ENCODE measurements at places on chromosomes 6 and 20.

DNA sequence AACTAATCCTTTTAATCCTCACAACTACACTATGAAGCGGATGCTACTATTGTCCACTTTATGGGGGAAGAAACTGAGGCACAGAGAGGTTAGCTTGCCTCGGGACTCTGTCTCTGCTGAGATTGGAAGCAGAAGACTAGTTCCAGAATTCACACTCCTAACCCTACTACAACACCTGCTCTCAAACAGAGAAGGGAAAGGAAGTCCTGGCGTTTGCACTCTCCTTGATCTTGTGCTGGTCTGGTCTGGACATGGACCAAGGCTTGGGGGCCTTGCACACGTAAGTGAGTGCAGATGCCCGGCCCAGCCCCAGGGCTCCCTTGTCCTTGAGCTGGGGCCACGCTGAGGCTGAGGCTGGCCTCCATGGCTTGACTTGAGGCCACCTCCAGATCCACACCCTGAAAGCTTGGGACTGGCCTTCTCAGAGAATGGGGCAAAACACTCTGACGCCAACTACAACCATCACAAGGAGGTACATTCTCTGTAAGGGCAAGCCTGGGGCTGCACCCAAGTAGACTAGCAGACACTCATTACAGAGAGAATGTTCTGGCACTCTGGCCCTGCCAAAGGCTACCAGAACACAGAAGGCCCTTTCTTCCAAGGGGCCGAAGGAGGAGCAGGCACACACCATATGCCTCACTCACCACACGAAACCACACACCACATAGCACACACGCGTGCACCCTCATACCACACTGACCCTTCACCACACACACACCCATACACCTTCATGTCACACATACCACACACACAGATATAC is 33.3 kb upstream of the EZR start:
- DNase-seq: no peak

DNA sequence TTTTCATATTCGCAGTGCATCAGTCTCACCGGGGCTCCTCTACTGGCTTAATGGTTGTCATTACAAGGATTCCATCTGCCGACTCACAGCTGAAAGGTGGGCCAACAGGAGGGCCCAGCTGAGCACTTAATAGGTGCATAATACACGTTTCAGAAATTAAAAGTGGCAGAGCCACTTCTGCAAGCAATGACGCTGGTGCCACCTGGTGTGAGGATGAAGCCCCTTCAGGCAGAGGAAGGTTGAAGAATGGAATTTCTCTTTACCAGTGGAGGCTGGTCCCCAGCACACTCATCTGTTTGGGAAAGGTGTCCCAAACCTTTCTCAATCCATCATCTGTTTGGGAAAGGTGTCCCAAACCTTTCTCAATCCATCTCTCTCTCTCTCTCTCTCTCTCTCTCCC is 8.2 kb upstream of the STMND1 start:
- DNase-seq: no peak

GRCh38 chr6:40666530-40666929 is 79.4 kb upstream of the LRFN2 start:
- no peak for DNase-seq

DNA sequence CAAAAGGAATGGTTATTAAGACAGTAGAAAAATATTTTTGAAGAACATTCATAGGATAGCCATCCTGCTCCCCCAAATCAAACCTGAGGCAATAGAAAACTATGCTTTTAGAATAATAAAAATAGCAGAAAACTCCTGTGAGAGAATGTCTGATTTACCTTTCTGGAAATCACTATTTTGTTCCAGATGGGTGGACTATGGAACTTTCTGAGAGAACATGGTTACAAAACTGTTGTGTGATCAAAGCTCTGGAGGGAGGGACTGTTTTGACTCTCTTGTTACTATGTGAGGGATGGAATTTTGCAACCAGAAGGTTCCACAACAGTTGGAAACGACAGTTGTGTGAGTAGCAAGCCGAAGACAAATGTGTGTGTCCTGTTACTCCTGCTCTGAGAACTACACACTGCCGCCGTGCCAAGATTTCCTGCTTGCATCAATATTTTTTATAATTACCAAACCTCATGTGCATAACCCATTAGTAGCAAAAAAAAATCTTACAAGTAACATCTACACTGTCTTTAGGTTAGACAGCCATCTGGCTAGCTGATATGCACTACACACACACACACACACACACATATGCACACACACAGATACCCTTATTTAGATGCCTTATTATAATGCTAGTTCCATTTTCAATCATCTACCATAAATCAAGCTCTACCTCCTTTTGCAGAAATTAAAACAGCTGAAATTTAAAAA is 11.0 kb upstream of the HIVEP1 start:
- DNase-seq: no peak

DNA sequence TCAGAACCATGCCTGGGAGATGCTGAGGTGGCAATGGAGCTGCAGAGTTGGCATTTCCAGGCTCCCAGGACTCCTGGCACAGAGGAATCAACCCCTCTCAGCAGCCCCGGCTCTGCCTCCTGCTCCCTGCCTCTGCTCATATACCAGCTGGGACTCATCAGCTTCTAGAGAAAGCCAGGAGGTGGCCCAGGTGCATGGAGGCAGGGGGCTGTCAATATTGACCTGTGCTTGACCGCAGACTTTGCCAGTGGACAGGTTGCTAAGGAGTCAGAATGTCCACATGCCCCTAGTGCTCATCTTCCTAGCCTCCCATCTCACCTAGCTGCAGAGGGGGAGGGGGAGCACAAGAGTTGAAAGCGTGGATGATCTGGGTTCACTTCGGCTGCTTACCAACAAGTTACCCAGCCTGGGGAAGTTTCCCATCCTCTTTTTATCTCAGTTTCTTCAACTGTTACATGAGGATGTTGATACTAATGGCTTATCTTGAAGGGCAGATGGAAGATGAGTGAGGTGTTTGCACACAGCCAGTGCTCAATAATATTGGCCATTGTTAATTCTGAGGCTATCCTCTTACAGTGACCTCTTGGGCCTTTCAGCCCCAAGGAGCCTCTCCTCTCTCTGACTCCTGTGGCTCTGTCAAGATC is 9.2 kb upstream of the SCRT2 start:
- DNase-seq: no peak

GRCh38 chr20:57434390-57434700 is 43.1 kb downstream of the RBM38 start:
- no peak for DNase-seq

GRCh38 chr6:116008470-116009243 is 52.0 kb downstream of the FRK start:
- DNase-seq: no peak

GRCh38 chr6:56625356-56625755 is 17.3 kb downstream of the DST start:
- DNase-seq: no peak

DNA sequence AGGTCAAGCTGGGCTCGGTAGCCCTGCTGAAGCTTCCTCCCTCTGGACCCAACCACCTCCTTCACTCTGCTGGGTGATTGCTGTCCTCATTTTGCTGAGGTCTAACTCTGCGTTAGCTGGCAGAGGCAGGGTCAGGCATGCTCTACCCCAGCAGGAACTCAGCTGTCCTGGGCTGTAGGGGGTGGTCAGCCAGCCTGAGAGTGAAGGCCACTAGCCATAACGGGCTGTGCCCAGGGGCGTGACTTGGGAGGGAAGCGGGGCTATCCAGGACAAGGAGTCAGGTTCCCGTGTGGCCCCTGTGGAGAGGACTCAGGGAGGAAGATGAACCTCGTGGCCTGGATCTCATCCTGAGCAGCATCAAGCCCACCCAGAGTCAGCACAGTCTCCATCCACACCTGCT is 761 bp downstream of the CST5 start:
- no peak for DNase-seq

- DNase-seq: no peak
Observed at GRCh38 chr6:132611616-132612015, 12.5 kb downstream of the TAAR2 start.

DNA sequence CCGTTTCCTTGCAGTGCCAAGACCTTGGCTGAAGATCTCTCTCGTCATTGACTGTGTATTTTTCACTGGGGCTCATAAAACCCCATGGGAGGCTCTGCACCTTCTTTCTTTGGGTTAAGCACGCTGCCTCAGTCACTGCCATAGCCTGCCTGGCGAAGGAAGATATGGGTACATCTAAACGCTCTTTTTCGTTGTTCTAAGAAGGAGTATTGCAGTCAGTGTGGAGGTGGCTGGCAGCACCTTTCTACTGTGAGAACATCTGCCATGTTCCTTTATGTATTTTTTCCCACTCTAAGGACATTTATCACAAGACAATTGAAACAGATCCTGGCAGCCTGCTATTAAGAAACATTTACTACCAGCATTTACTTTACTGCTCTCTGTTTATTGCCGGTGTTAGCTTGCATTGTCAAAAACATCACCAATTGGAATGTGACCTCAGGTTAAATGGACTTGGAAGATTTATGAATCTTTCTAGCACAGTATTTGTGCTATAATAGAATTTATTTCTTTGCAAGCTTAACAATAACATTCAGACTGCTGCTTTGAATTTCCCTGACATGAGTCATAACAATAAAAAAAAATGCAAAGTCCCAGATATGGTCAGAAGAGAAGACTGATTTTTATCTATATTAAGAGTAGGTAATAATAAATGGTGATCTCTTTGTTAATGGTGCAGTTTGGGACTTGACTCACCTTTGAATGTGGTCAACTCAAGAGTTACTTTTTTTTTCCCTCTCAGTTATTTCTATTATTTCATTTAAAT is 62.2 kb upstream of the CLDN20 start:
- DNase-seq: no peak

DNA sequence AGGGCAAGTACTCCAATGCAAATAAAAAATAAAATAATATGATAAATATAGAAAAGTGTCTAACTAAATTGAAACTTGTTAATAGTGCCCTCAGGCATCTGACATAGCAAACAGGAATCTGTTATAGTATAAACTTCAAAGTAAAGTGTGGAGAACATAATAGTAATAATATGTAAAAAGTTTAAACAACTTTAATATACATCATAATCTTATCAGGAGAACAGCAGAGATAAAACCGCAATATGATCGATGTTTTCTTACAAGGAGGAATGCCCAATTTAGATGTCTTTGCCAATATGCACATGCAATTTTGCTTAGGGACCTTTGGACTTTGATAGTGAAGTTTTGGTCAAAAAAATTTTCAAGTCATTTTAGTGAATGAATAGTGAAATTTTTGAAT is 514.8 kb upstream of the IMPG1 start:
- no peak for DNase-seq

DNA sequence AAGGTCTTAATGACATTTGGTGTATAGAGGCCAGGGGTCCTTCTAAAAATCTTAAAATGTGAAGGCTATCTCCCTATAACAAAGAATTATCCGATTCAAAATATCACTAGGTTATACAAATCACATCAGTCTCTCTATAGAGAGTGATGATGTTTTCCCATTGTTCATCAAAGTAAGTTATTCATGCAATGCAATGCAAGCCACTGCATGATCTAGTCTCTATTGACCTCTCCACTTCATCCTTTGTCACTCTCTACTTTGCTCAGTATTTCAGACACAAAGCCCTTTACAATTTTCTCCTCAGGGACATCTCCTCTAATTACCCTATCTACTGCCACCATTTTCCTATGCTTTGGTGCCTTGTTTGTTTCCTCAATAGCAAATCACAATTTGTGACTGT is 628.0 kb downstream of the HTR1B start:
- no peak for DNase-seq

GRCh38 chr6:167748458-167749379 is 78.0 kb upstream of the AFDN start:
- DNase-seq: no peak

- DNase-seq: no peak
Observed at GRCh38 chr20:40499391-40499790, 189.6 kb downstream of the MAFB start.

- no peak for DNase-seq
Observed at GRCh38 chr6:75403563-75404080, 90.0 kb downstream of the FILIP1 start.

DNA sequence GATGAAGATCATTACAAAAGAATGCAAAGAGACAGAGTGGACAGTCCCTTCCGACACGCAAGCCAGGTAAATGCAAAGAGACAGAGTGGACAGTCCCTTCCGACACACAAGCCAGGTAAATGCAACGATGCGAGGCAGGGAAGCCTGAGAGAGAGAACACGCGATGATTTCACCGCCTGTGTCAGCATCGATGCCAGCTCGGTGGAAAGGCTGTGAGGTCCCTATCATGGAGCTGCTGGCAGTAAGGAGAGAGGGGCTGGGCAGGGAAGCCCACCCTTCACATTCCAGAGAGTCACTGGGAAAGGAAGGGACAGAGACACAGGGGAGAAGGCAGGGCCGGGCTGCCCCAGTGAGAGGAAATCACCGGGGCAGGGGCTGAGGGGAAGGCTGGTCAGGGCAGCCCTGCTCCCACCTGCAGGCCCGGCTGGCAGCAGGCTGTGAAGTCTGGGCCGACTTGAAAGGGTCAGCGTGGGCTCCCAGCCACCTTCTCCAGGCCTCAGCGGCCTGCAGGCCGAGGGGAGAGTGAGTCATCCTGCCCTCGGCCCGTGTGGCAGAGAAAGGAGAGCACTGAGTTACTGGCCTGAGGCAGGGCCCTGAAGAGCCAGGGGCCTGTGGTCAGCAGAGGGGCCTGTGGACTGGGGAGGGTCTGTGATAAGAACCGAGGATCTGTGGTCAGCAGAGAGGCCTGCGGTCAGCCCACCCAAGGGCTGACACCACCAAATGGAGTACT is 80.4 kb downstream of the DACT2 start:
- DNase-seq: no peak

DNA sequence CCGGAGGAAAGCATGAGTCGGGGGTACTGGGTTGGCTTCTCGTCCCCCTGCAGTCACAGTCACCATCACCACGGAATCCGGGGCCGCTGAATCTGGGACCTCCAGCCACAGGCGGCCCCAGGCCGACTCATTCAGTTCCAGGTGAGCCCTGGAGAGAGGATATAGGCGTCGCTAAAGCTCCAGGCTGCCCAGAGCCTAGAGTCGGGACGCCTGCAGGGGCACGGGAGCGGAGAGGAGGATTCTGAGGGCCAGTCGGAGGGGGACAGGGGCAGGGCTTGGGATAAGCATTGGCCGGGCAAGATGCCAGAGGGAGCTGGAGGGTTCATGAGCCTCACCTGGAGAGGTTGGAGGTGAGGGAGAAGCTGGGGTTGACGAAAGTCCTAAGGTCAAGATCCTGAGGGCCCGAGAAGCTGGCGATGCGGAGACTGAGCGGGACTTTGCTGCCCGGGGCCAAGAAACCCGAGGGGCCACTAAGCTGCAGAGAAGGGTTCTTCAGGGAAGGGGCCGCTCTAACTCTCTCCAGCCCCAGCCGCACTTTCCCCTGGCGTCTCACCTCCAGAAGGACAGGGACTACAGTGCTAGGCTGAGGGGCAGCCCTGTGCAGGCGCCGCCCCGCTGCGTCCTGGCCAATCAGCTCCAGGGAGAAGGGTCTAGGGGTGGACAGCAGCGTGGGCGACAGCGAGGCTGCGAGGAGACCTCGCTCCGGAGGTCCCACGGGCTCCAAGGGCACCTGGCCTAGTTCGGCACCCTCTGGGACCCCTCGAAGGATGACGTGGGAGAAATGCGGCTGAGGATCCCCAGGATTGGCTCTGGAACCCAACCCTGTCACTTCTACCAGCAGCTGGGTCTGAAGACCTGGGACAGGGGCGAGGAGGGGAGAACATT is 3.7 kb downstream of the SAPCD1 start:
- no peak for DNase-seq

DNA sequence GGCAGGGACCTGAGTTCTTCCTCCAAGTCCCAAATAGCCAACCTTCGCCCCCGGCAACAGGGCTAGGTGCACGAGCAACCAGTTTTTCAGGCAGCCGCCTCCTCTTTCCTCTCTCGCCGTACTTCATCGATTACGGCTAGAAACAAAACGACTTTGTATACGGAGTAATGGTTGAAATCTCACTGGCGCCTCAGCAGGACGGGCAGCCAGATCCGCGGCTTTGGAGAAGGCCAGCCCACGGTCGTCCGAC is 333 bp upstream of the SMIM13 start:
- no peak for DNase-seq

All from GM12891 (cell line).